Stimulated activated memory B cell treated with anti-CD40 and anti-IgM and Interleukin-4, amounts not matched to agents 10 μg/mL and 1 μg/mL and 100 μg/mL, for 72 hours (primary cell): ENCODE measurements at places on chromosomes 4 and X.

- no peak for ATAC-seq
These were observed 370.3 kb upstream of the NOCT start for GRCh38 chr4:138645289-138645688.

DNA sequence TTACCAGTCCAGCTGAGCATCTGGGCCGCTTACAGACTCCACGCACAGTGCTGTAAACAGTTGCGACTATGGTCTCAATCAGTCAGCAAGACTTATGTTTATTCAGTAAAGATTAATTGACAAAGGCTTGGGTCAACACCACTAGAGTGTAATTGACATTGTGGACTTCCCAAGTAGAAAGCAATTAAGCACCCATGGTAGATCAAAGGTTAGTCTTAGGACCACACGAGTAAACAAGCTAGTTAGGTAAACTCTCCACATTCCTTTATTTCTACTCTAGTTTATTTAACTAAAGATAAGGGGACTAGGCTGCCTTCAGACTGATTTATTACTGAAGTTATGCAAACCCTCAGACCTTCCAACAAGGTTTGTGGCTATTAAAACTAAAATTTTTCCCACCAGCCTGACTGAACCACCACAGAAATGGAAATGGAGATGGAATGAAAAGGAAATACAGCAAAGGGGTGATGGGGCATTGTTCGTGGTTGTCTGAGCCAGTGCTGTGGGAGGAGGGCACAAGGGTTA is 44.2 kb downstream of the MTHFD2L start:
- no peak for ATAC-seq

- peak; percentile 28 for ATAC-seq
These were observed 44.9 kb upstream of the BBS12 start for GRCh38 chr4:122687531-122688061.

GRCh38 chrX:49879656-49880277 is 483 bp downstream of the USP27X start:
- ATAC-seq = peak; percentile 49

GRCh38 chrX:64867217-64867616 is 109.0 kb downstream of the ZC4H2 start:
- ATAC-seq = no peak

GRCh38 chr4:141705048-141705746 is 68.8 kb downstream of the IL15 start:
- peak; percentile 69 for ATAC-seq

DNA sequence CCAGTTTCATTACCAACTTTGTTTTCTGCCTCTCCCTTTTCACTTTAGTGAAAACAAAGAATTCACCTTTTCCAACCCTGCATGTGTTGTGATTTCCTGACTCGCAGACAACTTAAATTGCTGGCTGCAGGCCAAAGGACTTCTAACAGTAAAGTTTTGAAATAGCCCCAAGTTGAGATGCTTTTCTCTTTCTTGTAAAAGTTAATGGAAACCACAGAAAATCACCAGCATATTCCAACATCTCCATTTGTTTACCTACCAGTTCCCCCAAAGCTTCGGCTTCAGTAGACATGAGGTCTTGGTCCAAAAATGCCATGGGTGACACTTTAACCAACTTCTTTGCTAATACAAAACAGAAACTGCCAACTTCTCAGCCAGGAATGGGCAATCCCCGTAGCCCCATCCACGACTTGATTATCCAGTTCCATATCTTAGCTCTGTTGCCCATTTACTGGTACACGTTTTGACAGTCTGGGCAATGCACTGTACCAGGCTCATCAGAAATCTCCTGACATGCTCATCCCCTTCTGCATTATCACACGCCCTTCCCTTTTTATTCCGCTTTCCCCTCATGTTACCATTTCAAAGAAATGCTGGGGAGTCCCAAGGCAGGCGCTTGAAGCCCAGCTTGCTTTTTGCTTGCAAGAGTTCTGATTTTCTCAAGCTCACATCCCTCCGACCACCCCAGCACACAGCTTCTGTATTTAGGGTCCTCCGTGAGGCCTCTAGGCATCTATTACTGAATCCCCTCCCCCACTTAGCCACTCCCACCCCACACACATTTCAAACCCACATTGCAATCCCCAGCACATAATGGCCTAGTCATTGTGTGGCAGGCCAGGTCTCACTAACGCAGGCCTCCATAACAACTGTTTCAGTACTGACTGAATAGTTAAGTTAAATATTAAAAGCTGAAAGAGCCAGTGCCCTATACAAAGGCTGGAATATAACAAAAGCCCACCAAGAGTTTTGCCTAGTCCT is 137.9 kb upstream of the S100G start:
- no peak for ATAC-seq

DNA sequence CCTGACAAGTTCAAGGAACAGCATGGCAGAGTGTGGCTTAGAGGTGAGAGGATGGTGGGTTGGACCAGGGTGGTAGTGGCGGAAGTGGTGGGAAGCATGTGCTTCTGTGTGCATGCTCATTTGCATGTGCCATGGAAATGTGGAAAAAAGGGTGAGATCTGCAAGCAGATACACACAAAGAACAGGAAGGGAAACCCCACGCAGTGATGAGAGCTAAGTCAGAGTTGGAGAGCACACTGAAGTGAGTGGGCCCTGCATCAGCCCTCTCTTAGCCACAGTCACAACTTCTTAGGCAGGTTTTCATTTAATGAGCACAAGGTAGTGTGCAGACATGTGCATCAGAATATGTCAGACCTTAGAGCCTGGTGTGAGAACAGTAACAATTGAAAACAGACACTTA is 483.8 kb downstream of the AFF2 start:
- no peak for ATAC-seq

DNA sequence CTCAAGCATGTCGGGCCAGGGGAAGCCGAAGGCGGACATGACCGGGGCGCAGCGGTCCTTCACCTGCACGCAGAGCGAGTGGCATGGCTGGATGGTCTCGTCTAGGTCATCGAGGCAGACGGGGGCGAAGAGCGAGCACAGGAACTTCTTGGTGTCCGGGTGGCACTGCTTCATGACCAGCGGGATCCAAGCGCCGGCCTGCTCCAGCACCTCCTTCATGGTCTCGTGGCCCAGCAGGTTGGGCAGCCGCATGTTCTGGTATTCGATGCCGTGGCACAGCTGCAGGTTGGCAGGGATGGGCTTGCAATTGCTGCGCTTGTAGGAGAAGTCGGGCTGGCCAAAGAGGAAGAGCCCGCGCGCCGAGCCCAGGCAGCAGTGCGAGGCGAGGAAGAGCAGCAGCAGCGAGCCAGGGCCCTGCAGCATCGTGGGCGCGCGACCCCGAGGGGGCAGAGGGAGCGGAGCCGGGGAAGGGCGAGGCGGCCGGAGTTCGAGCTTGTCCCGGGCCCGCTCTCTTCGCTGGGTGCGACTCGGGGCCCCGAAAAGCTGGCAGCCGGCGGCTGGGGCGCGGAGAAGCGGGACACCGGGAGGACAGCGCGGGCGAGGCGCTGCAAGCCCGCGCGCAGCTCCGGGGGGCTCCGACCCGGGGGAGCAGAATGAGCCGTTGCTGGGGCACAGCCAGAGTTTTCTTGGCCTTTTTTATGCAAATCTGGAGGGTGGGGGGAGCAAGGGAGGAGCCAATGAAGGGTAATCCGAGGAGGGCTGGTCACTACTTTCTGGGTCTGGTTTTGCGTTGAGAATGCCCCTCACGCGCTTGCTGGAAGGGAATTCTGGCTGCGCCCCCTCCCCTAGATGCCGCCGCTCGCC is at the start of gene SFRP2:
Gene SFRP2, minus strand, starts transcription at position 671 of the 864 bp plus-strand sequence. Its CDS starts 248 bp downstream, at position 423.
- ATAC-seq = no peak

DNA sequence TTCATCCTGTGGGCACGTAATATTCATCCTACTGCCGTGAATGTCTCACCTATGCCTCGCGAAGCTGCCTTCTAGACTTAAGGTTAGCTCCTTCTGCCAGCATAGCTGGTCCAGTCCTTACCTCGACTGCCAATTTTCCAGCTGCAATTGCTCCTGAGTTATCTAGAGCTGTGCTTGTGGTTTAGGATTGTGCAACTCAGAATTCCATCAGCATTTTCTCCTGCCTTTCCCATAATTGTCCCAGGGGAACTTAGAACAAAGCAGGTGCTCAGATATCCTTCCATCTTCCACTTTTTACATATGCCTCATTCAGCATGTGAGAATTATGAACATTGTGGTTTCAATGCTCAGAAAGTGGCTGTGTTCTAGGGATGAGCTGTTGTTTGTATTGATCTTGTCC is 131.4 kb upstream of the ADGRL3 start:
- no peak for ATAC-seq

- ATAC-seq = no peak
These were observed 335.4 kb downstream of the UNC5C start for GRCh38 chr4:95213366-95213765.

DNA sequence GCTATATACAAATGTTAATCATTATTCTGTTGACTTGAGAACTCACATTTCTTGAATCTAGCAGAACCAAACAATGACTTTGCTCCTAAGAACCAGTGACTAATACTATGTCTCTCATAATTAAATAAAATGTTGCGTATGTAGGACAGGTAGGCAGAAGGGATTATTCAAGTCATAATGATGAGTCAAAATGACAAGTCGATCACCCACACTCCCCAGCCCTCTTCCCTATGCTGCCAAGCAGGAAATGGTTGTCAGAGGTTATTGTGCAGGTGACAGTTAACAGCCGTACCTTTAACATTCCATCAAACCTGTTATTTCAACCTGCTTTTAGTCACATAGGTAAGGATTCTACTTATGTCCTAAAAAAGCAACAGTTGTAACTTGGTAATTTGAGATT is 22.0 kb upstream of the STK26 start:
- no peak for ATAC-seq

GRCh38 chrX:46754036-46754435 is 4.9 kb downstream of the SLC9A7 start:
- ATAC-seq = no peak

- no peak for ATAC-seq
These were observed 389.4 kb downstream of the PABPC4L start for GRCh38 chr4:133812236-133812635.

DNA sequence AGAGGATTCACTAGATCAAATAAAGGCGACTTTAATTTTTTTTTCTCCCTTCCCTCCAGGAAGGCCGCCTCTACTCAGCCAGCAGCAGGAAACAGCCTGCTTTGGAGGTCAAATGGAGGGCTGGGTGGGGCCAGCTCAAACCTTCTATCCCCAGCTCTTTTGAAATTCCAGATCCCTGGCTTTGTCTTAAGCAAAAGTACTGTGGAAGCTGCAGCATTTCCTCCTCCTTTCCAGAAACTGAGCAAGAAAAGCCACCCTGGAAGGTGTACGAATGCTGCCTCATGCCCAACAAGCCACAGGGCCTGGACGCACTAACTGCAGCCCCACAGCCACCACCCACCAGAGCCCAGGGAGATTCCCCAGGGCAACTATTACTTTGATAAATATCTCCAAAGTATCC is 55.1 kb upstream of the ZCCHC13 start:
- no peak for ATAC-seq

GRCh38 chr4:188989371-188989770 is 850.1 kb downstream of the TRIML1 start:
- ATAC-seq = no peak

- no peak for ATAC-seq
These were observed 54.2 kb downstream of the MSX1 start for GRCh38 chr4:4913628-4914027.

DNA sequence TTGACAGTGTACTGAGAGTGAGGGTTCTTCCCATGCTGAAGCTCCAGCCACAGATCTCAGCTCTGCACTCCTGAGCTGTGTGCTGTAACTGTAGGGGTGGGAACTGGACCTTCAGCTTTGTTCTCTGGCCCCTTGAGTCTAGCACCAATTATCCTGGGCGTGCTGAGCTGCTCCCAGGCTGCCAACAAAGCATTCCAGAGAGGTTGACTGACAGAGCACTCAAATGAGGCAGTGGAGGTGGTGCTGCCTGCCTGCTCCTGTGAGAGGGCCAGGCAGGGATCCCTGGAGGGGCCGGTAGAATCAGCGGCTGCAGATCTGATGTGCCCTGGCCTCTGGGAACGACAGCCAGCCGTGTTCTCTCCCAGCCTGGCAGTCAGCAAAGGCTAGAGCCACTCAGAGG is 375.7 kb upstream of the AADAT start:
- no peak for ATAC-seq

GRCh38 chr4:189773909-189774308 is 166.8 kb upstream of the FRG1 start:
- no peak for ATAC-seq

DNA sequence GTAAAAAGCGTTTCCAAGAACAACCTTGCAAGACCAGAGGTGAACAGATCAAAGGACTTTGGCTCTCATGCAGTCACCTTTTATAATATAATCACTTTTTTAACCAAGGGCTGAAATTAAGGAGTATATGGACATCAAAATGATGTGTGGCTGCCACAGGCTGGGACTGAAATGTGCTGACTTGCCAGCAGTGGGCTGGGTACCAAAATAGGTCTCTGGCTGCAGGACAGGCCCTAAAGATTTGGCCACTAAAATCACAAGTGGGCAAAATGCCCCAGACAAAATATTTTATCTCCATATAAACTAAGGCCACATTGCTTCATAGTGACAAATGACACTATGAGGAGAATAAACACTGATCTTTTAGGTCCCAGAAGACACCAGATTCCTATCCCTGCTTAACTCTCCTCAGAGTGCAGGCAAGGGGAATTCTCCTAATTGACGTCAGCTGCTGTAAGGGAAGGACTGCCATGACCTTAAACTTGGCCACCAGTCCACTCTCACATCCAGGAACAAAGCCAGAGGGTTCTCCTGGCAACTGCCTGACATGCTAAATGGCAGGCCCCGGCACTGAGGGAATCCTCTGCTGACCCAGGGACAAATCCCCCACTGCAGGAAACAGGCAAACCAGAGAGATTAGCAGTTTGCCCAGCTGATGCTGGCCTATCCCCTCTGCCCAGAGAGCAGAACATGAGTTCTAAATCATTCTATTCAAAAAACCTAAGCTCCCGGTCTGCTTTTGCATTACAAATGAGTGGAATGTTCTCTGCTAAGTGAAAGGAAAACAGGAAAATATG is 155.8 kb downstream of the PPP3CA start:
- ATAC-seq = no peak

DNA sequence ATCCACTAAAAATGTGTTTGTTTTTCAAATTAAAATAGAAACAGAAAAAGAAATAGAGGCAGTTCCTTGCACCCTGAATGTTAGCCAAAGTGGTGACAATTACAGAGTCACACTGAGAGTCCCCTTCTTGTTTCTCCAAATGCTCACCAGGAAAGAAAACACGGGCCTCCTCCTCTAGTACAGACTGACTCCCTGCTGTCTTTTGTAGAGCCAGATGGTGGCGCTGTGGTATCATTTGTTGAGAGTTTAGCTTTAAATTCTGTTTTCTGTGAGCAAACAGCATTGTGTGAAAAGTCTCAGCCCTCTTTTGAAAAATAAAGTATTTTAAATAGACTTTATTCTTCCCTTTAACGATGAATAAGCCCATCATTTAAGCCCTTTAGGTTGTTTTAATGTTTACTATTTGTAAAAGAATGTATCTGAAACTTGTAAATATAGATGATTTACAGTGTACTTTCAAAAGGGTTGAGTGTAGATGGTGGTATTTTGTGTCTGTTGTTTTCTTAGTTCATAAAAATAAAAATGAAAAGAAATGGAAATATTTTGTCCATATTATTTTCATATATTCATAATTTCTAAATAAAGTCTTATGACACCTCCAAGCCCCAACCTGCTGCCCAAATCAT is 36.9 kb upstream of the ATOH1 start:
- peak; percentile 42 for ATAC-seq

DNA sequence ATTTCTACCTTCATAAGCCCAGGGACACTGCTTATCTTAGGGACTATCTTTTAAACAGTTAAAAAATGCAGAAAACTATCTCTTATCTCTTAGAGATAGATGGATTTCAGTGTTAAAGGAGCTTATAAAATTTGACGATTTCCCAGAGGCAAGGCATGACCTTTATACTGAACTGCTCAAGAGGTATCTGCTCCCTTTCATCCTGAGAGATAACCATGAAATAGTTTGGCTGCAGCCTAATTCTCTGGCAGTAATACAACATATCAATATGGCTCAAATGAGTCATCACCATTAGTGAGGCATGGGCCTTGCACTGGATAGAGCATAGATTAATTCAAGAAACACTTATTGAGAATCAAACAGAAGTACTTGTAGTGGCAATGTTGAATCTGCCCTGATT is 348.2 kb upstream of the GRIA3 start:
- ATAC-seq = no peak
